KBM-7 (cell line): ENCODE measurements at places on chromosomes 3 and 15.
A peak's percentile ranks its signal among the peaks of the same experiment; 100 is the strongest.

- no peak for DNase-seq
Measured at GRCh38 chr3:182808041-182808770, 14.9 kb downstream of the ATP11B start.

DNA sequence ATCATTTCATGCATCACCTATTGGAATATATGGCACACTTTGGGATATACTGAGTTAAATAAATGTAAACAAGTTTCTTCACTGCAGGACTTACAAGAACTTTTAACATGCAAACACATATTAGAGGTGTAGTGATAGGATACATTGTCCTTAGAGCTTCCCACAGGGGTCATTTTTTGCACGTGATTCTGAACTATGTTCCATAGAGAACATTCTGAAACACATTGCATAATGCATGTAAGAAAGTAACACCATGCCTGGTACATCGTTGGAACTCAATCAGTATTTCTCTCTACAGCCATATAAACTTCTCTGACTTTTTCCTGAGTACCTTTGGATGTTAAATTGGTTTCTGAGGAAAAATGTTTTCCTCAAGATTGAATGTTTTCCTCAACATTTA lies 28.3 kb downstream of the MRAS start:
- no peak for DNase-seq

- DNase-seq, result no peak
Measured at GRCh38 chr3:134155446-134155845, 95.2 kb downstream of the RYK start.

DNA sequence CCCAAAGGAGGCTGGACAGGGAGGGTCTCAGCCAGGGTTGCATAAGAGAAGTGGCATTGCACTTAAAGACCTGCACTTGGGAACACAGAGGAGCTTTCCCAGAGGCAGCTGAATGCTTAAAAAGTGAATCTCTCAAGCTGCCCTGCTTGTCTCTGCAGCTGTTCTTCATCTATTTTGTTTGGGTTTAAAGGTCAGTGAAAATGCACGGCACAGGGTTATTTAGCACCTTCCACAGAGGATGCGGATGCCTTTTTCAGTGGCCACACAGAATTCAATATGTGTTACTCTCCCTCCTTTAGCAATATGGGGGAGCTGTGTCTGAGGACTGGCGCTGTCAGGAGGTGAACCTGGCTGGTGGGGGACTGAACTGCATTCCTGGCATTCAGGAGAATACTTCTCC lies 22.7 kb upstream of the CTNNB1 start:
- no peak for DNase-seq

GRCh38 chr15:59678620-59679019 lies 10.5 kb downstream of the BNIP2 start:
- DNase-seq, result no peak

GRCh38 chr15:66364944-66365528 lies 8.6 kb upstream of the TIPIN start:
- DNase-seq, result no peak

GRCh38 chr3:122754929-122755328 lies 38.7 kb downstream of the HSPBAP1 start:
- peak; percentile 72 for DNase-seq

- DNase-seq, result no peak
Measured at GRCh38 chr15:70299931-70300869, 202.5 kb upstream of the TLE3 start.

DNA sequence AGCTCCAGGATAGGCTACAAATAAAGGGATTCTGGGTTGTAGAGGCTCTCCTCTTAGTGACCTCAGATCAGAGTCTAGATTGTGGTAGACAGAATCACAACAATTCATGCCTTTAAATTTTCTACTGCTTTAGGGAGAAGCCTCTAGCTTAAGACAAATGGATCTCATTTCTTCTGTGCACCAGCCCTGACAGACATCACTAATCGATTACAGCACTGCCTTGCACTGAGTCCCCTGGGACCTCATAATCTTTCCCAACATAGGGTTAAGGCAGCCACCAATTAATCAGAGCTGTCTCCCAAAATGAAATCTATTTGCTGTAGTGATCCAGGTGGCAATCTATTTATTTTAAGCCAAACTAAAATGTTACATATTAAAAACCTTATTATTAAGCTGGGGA lies 436.5 kb upstream of the WNT5A start:
- no peak for DNase-seq

- DNase-seq, result no peak
Measured at GRCh38 chr15:60993948-60994347, 235.2 kb downstream of the RORA start.

DNA sequence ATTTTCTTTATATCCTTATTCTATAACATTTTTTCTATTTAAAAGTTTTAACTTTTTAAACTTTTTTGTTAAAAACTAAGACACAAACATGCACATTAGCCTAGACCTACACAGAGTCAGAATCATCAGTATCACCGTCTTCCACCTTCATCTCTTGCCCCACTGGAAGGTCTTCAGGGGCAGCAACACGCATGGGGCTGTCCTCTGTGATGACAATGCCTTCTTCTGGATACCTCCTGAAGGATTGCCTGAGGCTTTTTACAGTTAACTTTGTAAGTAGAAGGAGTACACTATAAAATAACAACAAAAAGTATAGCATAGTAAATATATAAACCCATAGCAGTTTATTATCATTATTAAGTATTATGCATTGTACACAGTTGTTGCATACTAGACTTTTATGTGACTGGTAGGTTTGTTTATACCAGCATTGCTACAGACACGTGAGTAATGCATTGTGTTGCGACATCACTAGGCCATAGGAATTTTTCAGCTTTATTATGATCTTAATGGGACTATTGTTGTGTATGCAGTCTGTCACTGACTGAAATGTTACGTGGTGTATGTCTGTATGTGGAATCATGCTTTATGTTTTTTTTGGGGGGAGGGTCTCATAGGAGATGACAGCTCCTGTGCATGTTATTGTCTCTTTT lies 18.2 kb downstream of the ATP1B3 start:
- no peak for DNase-seq

DNA sequence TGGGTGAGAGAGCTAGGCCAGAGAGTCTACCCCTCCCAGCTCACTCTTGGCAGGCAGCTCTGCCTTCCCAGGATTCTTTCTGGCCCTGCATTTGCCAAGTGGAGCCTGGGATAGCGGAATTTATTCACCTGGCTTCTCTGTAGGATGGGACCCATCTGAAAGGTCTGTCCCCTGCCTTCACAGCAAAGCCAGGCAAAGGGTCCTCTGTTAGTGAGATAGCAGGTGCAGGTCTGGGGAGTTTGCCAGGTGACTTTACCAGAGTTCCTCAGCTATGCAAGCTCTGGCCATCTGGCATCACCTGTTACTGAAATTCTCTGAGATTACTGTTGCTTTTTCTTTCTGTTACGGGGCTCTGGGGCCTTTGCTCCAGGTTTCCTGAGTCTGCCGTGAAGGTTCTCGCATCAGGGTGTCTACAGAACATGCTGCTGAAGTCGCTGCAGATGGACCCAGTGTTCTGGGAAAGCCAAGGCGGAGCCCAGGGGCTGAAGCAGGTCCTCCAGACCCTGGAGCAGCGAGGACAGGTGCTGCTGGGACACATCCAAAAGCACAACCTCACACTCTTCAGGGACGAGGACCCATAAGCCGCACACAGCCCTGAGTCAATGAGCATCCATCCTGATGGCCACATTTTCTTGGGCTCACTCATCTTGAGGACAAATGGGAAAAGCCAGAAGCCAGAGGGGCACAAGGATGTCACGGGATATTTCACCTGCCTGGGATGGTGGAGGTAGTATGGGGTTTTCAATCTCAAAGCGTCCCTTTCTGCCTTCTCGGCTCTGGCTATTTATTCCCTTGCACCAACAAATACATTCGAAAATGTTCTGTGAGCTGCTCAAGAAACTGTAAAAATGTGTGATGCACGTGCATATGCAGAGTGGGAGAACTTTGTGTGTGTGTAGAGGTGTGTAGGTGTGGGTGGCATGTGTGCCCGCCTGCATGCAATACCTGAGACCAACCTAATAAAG lies 49.8 kb downstream of the POMGNT2 start:
- no peak for DNase-seq

DNA sequence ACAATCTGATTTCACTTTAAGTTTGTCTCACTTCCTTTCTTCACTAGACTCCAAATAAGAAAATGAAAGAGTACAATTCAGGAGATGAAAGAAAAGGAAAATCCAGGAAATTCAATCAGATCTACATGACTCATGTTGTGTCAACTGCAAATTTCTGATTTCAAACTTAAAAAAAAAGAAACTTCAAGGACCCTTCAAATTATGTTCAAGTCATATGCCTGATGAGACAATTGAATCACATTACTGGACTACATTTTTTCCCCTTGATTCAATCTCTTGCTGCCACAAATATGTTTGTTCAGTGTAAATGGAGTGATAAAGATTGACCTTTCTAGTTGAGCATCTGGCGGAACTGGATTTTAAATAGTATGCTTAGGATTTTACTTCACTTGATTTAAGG lies 37.4 kb downstream of the FRMD5 start:
- no peak for DNase-seq

DNA sequence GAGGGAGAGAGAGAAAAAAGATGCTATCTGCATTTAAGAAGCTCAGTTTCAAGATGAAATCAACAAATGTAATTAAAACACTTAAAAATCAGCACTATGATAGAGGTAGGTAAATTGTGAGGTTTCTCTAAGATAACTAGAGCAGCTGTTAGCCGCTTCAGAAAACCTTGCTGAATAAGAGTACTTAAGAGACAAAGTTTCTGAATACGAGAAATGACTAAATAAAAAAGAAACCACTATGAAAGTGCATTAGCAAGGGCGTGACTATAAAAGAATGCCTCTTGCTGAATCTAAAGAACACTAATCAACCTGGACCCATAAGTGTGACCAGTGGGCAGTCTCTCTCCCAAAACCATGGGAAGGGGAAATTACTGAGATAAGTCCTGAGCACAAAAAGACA lies 41.8 kb downstream of the IQCB1 start:
- DNase-seq, result no peak

- DNase-seq, result peak; percentile 52
Measured at GRCh38 chr15:50183112-50183794, 1.3 kb downstream of the SLC27A2 start.

DNA sequence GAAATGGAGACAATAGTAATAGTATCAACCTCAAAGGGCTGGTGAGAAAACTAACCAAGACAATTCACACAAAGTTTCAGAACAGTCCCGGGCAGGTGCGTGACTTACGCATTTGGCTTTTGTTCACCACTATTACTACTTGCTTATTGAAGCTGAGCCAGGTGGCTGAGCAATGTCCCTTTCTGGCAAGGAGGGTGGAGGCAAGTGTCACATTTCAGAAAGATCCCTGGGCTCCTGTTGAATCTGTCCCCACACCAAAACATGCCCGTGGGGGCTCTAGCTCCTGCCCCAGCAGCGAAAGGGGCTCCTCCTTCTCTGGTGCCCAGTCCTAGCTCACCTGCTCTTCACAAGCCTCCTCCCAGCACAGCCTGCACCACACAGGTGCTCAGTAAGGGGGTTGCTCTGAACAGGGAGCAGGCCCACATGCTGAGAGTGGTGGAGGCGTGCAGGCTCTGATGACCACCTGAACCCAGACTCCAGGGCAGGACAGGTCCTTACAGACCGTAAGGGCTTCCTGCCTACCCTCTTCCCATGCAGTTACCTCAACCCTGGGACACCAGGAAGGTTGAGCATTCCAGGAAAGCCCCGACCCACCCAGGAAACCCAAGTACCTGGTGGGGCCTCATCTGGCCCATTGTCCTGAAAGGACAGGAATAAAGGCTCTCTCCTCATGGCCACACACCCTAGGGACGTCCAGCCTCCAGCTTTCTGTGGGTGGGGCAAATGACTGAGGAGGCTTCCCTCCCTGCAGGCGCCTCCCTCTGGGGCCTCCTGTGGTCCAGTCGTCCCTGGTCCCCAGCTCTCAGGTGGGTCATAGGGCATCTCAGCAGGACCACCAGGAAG lies 32.6 kb downstream of the SEMA7A start:
- no peak for DNase-seq

DNA sequence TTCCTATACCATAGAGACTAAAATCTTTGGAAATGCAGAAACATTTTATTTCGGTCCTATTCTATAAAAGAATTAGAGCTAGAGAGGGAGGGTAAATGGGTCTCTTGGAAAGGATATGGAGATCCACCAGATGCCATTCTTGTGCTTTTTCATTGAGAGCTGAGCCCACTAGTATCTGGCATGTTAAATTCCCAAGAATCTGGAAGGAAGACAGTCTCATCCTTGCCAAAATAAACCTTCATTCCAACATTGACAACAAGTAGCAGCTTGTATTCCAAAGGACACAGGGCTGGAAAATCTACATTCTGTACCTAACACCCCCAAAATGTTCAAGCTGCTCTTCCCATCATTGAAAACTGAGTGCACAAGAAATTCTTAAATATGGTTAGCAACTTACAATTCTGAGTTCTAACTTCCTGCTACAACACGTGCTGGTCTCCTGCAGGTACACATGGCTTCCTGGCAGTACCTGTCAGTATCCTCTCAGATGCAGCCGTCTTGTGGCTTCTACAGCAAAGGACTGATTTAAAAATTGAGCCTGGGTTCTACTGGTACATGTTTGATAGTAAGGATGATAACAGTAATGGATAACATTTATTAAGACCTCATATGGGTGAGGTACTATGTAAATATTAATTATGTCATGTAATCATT lies 348.1 kb downstream of the SV2B start:
- no peak for DNase-seq

DNA sequence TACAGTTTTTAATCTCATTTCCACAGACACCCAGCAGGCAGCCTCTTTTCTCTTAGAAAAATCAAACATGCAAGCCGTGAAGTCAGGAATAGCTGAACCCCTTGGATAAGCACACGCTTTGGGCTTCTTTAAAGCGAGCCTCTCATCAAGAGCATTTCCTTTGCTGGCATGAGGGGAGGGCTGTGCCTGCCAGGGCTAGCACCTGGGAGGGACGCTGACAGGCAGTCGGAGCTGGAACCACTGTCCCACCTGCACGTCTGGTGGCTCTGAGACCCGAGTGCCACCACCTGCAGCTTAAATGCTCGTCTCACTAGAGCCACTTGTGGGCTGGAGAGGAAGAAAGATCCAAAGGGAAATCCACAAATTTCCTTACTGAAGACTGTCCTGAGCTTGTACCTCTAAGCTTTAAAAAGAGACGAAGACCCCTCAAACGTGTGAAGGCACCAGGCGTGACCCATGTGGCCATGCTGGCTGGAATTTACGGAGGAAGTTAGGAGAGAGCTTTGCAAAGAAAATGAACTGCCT lies 9.4 kb downstream of the MAP6D1 start:
- DNase-seq, result no peak

DNA sequence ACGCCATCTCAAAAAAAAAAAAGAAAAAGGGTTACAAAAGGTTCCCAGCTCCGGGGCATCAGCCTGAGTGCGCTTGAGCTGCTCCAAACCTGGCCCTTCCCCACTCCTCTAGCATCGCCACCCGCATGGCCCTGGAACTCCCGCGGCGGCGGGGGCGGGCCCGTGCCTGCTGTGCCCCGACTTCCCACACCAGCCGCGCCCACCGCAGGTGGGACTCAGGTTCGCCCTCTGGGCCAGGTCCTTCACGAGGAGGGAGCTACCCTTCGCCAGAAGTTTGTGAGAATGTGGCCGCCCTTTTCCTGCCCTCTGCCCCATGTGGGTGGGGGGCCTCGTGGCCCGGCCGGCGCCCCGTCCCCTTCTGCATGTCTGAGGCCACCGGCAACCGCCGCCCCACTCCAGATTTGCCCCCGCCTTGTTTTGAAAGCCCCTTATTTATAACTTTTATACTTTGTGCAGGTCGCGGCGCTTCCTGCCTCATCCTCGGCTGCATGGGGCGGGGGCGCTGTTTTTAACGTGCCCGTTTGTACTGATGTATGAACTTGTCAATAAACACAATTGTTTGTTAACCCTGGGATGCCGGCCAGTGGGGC lies 507 bp upstream of the JMJD7 start:
- DNase-seq, result no peak
